Effector memory CD4-positive, alpha-beta T cell (primary cell): ENCODE measurements at places on chromosomes 5 and 9.
A peak's percentile ranks its signal among the peaks of the same experiment; 100 is the strongest.

DNA sequence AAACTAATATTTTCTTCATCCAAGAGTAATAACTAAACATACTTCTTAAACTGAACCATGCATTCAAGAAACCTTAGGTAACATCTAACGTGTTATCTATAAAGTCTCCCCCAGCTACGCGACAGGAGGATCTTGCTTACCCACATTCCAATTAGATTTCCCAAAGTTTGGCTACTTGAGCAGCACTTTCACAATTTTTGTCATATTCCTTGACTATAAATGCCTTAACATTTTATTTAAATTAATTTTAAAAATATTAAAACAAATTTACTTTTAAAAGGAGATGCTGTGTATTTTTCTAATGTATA lies 25.3 kb upstream of the IFNE start:
- no peak for DNase-seq

DNA sequence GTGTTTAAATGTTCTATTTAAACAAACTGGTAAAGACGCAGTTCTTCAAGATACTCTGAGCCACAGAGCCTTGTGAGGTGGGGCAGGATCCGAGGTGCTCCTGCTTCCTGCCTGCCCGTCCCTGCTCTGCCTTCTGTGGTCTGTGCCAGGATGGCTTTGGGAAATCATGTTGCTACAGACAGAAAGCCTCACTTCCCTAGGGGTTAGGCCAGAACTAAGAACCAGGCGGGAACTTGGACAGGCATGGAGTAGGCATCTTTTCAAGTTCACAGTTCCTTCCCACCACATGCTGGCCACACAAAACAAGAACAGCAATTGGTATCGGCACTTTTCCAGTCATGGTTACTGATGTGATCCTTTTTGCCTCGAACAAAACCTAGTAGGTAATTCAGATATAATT lies 67.7 kb upstream of the SPOCK1 start:
- no peak for DNase-seq

DNA sequence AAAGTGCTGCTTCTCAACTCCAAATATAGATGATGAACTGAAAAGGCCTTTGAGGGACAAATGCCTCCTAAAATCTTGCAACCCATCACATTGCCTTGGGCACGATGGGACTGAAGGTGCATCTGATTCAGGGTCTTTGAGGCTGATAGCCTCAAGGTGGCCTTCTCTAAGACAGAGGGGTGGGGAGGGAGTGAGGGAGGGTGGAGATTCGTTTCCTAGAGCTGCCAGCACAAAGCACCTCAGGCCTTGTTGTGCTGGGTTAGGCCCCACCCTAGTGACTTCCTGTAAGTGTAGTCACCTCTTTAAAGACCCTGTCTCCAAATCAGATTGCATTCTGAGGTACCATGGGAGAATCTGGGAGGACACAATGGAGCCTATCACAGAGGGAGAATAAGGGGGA lies 57.1 kb downstream of the BARX1 start:
- no peak for DNase-seq

DNA sequence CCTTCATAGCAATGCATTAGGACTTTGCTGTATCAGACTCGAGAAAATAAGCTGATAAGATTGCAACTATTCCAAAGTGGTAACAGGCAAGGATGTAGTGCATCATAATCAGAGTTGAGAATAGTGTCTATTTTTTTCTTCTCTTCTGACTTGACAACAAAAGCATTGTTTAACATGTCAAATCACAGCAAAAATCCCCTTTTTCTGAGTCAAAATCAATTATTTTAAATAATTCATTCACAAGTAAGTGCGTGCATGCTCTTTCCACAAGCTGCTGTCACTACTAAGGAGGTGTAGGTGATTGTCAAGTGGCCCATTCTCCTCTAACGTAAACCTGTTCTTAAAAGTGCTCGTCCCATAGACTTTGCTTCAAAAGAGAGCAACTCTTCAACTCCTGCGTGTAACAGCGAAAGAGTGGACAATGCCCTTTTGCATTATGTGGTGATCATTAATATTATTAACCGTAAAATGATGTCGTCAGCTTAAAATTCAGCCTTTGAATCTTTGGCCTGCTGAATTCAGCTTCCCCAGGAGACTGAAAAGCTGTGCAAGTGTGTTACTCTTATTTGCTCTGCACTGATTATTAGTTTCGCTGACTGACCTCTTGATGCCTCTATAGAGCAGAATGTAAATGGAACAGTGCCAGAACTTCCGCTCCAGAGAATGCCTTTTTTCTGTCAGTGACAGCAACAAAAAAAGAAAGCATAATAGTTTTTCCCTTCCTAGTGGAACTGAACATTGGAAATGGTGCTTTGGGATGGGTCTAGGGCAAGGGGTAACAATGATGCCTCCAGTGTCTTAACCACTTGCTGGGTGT lies 680.8 kb upstream of the SEMA6A start:
- no peak for DNase-seq

DNA sequence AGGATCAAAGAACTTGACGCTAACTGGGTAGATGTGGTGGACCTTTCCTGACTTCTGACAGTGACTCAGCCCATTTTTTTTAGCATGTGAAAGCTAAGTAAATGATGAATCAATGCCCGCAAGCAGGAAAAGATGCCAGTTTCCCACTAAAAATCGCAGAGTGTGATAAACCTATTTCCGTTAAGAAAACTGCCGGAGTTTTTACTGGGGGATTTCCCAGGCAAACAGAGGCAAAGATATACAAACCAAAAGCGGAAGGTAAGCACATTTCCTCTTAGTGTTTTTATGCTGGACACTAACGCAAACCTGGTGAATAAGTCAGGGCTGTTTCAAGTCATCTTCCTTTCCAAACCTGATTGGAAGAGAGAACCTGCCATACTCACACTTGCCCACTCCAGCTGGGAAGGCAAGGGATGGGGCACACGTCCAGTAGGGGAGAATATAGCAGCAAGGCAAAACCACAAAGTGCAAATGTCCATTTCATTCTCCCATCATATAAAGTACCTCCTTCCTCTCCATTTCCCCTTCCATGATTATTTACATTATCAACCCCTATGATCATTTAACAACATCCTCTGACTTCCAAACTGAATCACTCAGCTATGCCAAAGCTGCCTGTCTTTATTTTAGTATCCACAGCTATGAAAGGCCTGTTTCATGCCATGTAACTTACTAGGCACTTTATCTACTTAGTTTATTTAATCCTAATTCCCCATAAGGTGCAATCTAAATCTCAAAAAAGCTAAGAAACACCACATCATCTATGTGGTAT lies 349.7 kb upstream of the RFX3 start:
- no peak for DNase-seq

DNA sequence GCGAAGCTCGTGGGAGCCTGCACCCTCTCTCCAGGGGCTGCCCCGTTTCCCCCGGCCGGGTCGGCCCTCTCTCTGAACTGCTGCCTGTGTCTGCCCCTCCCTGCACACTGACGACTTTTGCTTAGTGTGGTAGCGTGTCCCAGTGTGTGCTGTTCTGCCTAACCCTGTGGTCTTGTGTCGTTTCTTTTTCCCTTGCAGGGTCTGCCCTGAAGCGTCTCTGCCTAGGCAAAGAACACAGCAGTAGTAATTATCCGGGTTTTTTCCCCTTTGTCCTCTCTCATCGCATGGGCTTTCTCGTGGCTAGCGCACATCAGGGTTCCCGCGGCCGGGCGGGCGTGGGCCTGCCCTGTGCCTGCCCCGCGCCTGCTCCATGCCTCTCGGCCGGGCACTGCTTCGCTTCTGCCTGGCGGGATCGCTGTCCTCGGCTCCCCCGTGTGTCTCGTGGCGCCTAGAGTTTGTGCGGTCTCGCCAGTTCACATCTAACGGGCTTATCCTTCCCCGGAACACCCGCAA lies 122.7 kb downstream of the WNK2 start:
- DNase-seq, result no peak

- DNase-seq, result no peak
These were observed 101.8 kb downstream of the PCSK1 start for GRCh38 chr5:96331210-96331609.

- DNase-seq, result peak; percentile 94
These were observed at the start of gene TRIM41 for GRCh38 chr5:181223058-181223728. TRIM41 (plus strand) TSS chr5:181223281; CDS start chr5:181224000, 719 bp downstream.

DNA sequence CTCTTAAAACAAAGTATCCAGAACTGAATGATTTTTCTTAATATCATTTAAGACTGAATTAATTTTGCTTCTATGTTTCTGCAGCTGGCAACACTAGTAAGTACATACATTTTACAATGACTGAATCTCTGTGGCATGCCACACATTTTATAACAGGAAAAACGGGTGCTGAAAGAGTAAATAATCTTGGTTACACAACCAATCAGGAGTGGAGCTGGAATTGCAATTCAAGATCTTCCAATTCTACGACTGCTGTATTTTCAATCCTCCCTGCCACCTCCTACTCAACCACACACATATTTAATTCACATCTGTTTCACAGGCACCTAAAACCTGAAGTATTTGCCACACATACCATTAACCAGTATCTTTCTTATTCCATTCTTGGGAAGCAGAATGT lies 52.7 kb upstream of the NR5A1 start:
- DNase-seq, result no peak

DNA sequence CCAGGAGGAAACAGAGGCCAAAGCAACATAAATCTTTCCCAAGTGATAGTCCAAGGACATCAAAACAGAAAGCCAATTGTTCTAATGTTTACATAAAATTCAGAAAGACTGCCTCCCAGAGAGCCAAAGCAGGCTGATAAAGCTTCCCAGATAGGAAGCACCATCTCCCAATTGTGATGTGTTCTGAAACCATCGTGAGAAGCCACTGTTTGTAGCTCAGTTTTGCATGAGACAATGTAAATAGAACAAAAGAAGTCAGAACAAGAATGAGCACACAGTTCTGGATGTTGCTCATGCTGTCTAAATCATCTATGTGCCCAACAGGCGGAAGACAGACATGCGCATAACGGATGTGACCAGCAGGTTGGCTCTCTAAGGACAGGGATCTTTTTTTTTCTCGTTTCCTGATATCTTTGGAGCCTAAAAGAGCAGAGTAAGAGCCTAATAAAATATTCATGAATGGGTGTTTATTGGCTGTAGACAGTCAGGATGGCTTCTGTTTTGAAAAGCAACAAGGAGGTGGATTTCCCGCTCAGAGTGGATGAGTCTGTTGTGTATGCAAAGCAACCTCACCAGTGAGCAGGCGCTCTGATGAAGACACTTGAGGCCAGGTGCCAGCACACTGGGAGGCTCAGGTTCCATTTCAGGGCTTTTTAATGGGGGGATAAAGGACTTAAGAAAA lies 113.6 kb downstream of the GNA14 start:
- no peak for DNase-seq

DNA sequence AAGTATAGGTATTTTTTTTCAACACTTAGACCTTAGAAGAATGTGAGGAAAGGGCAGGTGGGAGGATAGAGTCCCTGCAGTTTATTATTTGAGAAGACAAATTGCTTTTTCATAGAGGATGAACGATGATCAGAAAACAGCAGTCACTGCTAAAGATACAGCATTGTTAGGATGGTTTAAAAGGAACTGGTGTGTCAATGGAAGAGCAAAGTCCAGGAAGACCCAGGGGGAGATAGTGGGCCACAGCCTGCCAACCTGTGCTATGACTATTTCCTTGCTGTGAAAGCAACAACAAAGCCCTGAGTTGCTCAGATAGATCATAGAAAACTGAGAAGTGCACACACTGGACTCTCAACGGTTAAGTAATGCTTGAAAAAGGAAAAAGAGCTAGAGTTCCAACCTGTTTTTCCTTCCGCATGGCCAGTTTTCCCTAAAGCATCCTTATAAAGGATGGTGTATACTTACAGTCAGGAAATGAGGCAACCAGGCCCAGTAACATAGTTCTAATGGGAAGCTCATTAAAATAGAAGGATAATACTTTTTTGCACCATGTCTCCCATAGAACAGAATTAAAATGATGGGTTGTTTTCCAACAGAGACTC lies 153.8 kb downstream of the CEMIP2 start:
- DNase-seq, result no peak

- DNase-seq, result no peak
These were observed 201.0 kb downstream of the WDR70 start for GRCh38 chr5:37580106-37580505.

GRCh38 chr5:143014017-143014651 lies 244.0 kb downstream of the ARHGAP26 start:
- DNase-seq, result no peak

- no peak for DNase-seq
These were observed 420.9 kb upstream of the SGCD start for GRCh38 chr5:155906046-155906445.

DNA sequence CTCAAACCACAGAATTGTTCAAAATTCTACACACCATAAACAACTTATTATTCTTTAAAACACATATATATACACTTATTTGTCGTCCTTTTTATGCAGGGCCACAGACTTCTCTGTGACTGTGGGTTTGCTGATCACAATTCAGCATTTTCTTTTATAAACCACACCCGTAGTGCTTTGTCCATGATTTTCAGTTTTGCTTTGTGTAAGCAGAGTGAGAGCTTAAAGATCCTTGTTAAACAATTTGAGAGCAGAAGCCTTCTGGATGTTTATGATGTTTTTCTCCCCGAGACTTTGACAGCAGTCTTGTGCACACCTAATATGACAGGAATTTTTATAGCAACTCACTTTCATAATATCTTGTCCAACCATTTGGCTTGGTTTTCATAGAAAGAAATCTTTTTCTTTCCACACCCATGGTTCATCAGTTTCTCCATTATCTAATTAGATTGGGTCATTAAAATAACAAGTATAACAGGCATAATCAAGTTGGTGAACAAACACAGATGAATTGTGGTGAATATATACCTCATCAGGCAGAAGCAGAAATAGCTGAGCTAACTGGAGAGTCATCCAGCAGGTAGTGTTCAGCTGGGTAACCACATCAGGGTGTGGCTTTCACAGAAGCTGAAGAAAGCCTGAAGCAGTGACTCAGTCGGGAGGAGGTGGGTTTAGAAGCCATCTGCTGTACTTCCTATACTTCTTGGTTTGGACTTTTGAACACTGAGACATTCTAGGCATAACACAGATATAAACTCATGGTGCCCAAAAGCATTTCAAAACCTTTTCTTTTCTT lies 232.8 kb downstream of the DOCK8 start:
- peak; percentile 26 for DNase-seq

GRCh38 chr5:124668353-124669299 lies 77.8 kb downstream of the ZNF608 start:
- DNase-seq, result no peak

GRCh38 chr5:172413601-172414171 lies 40.6 kb downstream of the SH3PXD2B start:
- DNase-seq, result no peak

DNA sequence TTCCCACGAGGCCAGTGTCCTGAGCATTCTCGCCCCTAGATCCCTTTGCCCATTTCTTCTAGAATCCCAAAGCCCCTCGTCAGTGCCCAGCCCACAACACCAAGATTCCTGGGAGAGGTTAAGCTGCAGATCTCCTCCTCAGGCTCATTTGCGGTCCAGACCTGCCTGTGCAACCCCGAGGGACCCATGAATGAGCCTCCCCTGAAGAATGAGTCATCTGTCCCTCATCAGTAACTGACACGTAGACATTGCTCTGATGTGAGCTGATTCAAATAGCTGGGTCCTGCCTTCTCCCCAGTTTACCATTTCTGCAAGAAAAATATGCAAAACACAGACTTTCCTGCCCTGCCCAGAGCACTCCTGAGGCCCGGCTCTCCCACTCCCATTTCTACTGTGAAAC lies 92.8 kb downstream of the ADCY2 start:
- DNase-seq, result no peak

DNA sequence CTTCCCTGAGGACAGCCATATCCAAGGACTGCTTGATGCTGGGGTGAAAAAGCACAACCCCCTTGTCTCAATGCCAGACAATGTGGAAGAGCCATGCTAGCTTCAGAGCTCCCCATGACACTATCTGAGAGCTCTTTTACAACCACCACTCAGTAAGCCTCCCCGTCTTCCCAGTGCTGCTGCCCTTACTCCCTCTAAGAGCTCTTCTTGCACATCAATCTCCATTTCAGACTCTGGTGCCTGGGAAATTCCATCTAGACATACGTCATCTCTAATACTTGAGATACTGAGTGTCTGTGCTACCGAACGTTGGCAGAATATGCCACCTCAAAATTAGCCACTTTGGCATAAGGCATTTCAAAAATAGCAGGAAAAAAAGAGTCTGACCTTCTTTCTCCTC lies 94.5 kb downstream of the EDIL3 start:
- DNase-seq, result no peak
